Stimulated activated CD4-positive, alpha-beta T cell treated with anti-CD3 and anti-CD28 coated beads, Interleukin-1b, Interleukin-23, amount 100 ng/mL, for 1 hour (primary cell): ENCODE measurements at places on chromosomes 3 and 15.

DNA sequence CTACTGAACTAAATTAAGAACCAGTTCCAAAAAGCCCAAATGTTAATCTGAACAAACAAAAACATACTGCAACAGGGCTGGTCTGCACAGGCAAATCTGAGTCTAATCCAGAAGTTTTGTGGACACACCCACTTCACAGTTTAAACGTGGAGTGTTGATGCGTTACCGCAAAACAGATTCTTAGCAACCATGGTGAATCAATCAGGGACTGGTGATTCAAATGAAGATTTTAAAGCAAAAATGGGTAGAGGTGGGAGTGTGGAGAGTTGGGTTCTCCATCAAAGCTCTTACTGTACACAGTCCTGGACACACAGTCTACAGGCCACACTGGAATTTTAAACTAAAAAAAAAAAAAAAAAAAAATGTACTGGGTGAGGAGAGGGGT lies 5.2 kb downstream of the ANXA2 start:
- DNase-seq, result no peak

DNA sequence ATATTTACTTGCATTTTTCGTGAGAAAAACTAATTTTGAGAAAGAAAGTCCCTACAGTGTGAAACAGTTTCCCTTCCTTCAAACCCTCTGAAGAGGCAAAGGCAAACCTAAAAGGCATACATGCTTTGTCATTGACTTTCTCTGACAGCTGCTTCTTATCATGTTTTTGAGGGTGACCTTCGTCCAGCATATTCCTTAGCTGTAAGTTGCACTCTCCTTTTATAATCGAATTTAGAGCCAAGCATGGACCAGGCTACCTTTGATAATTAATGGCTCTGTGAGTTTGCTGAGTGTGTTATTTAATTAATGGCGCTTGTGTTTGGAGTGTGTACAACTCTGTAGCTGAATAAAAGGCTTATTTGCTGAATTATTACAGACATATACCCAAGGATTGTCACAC lies 684.2 kb upstream of the CFAP20DC start:
- DNase-seq, result no peak

DNA sequence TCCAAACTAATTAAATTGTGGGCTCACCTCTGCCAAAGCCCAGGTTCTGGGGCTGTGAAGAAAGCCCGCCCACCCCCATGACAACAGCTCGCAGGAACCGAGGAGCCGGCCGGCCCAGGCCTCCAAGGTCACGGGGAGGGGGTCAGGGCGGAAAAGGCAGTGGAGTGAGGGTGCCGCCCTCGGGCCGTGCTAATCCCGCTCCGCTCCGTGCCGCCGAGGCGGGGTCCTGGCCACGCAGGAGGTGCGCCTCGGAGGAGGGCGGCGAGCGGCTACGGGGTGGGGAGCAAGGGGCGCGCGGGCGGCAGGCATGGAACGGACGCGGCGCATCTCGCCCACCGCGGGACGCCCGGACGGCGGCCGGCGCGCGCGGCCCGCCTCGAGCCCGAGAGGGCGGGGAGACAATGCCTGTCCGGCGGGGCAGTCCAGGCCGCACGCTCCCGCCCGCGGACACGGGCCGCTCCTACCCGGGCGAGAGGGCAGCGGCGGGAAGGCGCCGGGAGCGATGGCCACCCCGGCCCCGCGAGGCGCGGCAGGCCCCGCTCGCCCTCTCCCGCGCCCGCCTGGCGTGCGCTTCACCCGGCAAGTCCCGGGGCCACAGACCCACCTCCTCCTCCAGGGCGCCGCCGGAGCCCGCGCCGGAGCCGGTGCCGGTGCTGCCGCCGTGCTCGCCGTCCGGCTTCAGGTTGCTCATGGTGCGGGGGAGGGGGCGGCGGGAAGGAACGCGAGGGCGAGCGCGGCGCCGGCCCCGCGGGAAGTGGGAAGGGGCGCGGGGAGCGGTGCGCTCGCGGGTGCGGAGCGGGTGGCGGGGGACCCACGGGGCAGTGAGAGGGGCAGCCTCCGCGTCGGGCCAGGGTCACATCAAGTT lies 528 bp downstream of the RBPMS2 start:
- no peak for DNase-seq

- no peak for DNase-seq
Observed at GRCh38 chr3:87420171-87420570, 143.8 kb upstream of the POU1F1 start.

DNA sequence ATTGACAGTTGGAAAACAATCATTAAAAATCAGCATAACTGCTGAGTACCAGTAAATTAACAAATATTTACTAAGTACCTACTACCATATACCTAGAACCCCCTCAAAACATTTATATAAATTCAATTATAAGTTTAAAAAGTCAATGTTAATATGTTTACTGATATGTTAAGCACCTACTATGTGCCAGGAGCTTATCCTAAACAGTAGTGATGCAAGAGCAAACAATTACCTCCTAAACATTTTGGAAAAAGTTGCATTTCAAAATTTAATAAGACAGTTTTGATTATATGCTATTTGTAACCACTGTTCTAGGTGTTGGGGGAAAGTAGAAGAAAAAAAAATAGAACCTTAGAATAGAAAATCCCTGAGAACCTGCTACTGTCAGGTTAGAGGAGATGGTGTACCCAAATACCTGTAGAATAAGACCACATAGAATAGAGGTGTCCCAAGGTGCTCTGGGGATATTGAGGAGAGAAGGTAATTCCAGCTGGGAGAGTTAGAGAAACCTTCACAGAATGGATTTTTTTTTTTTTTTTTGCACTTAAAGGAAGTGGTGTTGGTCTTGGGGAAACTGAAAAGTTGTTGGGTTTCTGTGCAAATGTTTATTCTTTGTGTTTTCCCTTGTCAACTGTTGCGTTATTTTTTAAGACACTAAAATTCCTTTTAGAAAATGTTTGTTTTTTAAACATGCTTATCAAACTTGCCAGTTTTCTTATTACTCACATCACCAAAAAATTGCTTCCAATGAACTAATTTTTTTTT lies 16.0 kb downstream of the SNRK start:
- no peak for DNase-seq

DNA sequence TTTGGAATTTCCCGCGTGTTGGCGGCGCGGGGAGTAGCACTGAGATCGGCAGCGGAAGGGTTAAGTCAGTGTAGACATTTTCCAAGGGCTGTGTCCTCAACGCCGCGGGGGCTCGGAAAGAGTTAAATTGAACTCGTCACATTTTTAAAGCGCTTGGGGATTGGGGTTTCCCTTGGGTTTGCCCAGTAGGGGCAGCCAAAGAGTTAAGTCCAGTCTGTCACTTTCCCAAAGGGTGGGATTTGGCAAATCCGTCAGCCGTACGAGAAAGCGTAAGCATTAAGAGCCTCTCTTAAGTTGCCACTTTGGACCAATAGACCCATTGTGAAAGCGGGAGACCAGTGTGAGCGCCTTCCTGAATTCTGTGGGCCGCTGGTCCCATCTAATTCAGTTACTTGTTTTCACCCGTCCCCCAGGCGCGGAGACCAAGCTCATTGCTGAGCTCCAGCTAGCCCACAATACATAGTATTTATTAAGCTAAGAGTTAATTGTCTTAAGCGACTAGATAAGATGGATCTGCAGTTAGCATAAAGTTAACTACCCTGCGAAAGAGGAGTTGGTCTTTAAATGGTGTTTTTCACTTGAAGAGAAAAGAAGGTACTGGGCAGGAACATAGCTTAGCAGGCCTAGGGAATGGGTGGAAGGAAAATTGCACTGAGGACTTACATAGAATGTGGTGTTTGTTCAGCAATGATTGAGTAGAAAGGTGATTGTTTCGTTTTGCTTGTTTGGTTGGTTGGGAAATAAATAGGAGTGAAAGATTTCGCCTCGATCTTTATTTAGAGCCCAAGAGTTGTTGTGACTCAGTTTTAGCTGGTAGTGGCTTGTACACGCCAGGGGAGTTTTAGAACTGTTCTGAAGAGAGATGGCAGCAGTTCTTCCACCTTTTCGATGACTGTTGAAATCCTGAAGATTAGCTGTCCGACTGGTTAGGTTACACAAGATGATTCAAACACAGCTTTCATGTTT lies 932 bp downstream of the ARL8B start:
- no peak for DNase-seq

DNA sequence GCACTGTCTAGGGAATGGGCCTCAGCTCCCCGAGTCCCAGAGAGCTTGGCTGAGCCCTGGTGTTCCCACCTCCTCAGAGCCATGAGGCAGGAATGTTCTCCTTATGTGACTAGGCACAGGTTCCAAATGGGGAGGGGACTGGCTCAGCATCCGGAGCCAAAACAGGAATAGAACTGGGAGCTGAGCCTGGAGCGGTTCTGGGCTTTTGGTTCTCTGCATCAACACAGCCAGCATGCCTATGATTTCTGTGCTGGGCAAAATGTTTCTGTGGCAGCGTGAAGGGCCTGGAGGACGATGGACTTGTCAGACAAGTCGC lies at the start of gene FAM131A:
FAM131A (plus strand) TSS at position 202 of the 316 bp plus-strand sequence; CDS start at position 233, 31 bp downstream.
- DNase-seq, result no peak

DNA sequence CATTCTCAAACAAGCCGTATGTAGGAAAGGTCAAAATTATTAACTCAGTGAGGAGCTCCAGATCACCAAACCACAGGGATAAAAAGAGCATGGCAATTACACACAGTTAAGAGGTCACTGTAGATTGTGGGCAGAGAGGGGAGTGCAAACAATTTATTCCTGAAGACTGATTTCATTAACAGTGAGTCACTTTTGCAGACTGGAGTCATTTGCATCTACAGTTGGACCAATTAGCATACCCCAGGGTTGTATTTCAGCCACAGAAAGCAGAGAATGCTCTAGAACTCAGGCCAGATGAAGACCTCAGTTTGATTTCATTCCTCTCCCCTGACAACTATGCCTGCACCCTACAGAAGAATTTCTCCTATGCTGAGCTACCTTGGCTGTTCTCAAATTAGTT lies 40.1 kb downstream of the SETMAR start:
- DNase-seq, result no peak

GRCh38 chr3:30308131-30308530 lies 298.3 kb upstream of the TGFBR2 start:
- DNase-seq, result no peak

DNA sequence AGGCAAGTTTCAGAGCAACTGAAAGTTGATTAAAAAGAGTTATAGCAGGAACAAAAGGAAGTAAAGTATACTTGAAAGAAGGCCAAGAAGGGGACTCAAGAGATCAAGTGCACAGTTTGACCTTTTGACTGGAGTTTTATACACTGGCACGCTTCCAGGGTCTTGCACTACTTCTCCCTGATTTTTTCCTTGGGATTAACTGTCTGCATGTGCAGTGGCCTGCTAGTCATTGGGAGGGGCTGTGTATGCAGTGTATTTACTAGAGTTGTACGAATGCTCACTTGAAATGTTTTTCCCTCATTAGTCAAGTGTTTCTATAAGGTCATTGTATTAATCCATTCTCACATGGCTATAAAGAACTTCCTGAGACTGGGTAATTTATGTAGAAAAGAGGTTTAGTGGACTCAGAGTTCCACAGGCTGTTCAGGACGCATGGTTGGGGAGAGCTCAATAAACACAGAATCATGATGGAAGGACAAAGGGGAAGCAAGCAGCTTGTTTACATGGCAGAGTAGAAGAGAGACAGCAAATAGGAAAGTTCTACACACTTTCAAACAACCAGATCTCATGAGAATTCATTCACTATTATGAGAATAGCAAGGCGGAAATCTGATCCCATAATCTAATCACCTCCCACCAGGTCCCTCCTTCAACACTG lies 571.8 kb downstream of the ZPLD1 start:
- DNase-seq, result no peak

- DNase-seq, result no peak
Observed at GRCh38 chr3:43490640-43491185, 131.1 kb downstream of the ANO10 start.

GRCh38 chr15:78072080-78072892 lies 5.2 kb downstream of the TBC1D2B start:
- no peak for DNase-seq

- no peak for DNase-seq
Observed at GRCh38 chr3:62433396-62433795, 60.0 kb upstream of the FEZF2 start.

DNA sequence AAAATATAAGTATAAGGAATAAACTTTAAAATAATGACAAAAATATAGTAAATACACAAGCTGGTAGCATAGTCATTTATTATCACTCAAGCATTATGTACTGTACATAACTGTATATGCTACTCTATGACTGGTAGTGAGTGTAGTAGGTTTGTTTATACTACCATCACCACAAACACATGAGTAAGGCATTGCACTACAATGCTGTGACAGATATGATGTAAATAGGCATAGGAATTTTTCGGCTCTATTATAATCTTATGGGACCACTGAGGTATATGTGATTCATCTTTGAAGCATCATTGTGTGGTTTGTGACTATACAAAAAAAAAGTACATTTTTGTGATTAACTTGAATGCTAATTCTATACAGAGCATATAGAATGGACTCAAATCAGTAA lies 35.3 kb upstream of the FBN1 start:
- DNase-seq, result no peak

DNA sequence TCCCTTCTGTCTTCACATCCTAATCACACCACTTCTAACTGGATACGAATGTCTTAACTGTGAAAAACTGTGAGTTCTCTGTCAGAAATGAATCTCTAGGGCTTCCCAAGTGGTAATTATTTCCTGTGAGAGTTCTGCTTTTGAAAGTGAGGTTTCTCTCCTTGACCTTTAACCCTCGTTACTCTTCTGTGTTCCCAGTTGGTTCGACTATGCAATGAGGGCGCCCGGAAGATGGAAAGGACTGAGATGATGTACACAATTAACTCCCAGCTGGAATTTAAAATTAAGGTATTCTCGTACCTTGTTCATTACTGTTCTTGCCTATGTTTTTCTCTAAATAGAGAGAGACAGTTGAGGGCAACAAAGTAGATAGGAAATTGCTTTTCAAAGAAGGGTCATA lies 96.5 kb downstream of the ARHGEF26 start:
- no peak for DNase-seq
